H1 (cell line): ENCODE measurements at places on chromosomes 2 and 18. TPM values are rescaled to one million over a fixed set of nuclear protein-coding genes. Genes with fewer than 3 reads are reported as not detected.

- DNase-seq, result no peak
Observed at GRCh38 chr18:21309248-21309647, 67.2 kb downstream of the GREB1L start.

- no peak for DNase-seq
Observed at GRCh38 chr2:133602538-133602937, 34.3 kb upstream of the NCKAP5 start.

DNA sequence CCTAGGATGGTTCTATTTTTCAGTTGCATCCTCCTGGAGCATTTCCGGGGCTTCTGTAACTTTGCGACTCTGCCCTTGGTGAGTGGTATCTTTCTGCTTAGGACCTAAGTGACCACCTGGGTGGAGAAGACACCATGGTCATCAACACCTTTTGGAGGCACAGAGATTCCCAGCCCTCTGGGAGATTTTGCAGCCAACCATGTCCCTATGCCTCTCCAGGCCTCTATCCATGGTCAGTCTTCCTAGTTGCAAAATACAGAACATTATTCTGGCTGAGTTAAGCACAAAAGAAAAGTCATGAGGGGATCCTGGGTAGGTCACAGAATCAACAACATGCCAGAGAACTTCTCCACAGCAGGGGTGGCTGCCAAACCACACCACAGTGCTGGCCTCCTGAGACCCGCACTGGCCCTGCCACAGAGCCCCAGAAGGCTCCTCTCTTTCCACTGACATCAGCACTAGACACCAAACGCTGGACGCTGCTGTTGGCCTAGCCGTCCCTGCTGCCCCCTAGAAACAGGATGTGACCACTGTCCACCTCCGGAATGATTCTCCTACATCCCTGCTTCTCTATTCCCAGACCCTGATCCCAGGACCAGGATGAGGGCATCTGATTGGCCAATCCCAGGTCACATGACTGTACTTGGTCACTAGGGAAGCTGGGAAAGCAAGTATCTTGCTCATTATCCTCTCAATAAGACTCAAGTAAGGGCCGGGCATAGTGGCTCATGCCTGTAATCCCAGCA lies 47.7 kb downstream of the SMAD7 start:
- DNase-seq, result no peak

GRCh38 chr2:173854840-173855239 lies 110.3 kb downstream of the SP3 start:
- DNase-seq, result no peak

DNA sequence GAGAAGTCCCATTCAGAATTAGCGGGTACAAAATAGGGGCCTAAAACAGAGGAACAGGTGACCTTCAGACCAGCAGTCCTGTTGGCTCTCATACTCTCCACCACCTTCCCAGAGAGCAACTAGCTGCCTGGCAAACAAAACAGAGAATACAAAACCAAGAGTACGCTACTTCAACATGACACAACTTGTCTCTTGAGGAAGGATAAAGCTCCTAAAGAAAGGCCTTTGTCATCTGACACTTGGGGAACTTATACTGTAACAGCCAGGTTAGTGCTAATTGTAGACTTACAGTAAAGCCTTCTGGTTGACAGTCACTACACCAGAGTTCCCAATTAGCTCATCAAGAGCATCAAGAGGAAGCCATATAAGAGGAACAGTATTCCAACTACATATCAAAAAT lies 282.1 kb upstream of the NT5C1B start:
- no peak for DNase-seq

- DNase-seq, result no peak
Observed at GRCh38 chr2:187126247-187127005, 277.5 kb upstream of the ZSWIM2 start.

DNA sequence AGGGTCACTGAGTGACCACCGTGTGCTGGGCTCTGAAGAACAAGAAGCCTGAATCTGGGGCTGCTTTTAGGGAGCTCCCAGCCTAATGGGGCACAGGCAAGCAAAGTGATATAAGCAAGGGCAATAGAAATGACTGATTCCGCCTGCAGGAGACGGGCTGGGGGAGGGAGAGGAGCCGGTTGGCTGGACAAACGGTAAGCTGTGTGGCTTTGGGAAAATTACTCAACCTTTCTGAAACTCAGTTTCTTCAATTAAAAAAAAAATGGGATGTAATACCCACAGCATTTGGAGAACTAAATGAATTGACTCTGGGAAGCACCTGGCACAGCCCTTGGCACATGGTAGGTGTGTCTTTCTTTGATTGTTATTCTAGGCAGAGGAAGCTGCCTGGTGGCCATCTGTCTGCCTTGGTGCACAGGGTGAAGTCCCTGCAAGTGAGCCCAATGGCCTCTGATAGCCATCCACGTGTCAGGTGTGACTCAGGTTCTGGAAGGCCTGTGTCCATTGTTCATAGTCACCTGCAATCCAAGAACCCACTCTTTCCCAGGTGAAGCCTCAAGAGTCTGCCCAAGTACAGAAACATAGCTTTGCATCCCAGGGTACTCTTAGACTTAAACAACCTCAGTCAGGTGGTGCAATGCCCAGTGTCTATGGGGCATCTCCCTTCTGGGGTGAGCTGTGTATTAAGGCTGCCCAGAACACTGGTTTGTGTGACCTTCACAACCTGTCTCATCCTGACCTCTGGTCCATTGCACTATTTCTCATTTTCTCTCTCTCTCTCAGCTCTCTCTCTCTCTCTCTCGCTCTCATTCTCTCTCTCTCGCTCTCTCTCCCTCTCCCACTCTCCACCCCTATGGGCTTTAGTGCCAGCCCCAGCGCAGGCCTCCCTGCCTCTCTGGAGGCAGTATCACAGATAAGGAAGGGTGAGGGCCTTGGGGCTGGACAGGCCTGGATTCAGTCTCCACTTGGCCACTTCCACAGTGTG lies 30.0 kb upstream of the NTSR2 start:
- no peak for DNase-seq

- no peak for DNase-seq
Observed at GRCh38 chr2:100151310-100151709, 8.9 kb upstream of the AFF3 start.

DNA sequence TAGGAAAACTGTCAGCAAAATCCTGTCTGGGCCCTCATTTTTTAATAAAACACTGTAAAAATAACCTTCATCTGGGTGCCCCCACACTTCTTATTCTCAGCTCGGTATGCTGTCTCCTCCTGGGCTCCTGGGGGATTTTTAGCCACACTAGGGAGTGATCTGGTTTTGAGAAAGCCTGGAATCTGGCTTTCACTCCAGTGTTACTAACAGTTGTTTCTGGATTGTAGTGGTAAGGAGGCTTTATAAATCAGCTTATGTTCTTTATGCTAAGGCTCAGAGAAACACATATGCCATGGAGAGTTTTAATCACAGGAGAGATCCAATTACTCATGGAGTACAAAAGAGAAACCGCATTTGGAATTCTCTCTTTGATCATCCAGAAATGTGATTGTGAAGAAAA lies 744.3 kb upstream of the SOX11 start:
- no peak for DNase-seq

GRCh38 chr2:102797486-102797885 lies 35.7 kb downstream of the TMEM182 start:
- DNase-seq, result no peak

GRCh38 chr2:127162261-127163089 lies 55.5 kb upstream of the BIN1 start:
- DNase-seq, result no peak

- no peak for DNase-seq
Observed at GRCh38 chr18:21672521-21673267, 31.9 kb downstream of the ABHD3 start.

DNA sequence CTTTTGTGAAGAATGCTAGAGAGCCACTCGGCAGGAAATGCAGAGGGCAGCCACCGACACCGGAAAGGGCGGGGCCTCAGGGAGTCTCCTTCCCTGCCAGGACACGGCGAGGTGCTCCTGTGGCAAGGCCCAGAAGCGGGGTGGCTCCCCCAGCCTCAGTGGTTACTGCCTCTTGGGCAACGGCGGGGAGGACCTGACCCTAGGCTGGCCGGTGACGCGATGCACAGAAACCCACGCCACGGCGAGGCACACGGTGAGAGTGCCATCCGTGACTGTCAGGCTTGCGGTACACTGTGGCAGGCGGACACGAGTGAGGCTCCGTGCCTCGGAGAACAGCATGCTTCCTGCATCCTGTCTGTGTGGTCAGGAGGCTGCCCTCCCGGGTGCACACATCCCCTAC lies 47.8 kb downstream of the ZAP70 start:
- DNase-seq, result no peak

GRCh38 chr2:238389988-238390589 lies 36.6 kb upstream of the ASB1 start:
- DNase-seq, result no peak

DNA sequence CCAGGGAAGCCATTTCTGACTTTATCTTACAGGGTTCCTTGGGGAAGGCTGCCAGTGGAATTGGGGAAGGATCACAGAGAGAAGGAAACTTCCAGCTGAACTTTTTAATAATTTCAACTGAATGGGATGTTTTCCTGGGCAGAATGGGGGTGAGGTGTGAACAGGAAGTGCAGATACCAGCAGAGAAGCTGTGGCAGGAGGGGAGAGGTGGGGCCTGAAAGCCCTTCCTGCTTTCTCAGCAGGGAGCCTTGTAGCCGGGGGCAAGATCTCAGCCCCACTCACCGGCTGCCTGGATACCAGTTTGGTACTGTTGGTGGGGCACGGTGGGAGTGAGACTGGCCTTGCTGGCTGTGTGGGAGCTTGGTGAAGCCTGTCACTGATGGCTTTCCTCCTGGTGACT lies 170.5 kb downstream of the ZBTB7C start:
- DNase-seq, result no peak

DNA sequence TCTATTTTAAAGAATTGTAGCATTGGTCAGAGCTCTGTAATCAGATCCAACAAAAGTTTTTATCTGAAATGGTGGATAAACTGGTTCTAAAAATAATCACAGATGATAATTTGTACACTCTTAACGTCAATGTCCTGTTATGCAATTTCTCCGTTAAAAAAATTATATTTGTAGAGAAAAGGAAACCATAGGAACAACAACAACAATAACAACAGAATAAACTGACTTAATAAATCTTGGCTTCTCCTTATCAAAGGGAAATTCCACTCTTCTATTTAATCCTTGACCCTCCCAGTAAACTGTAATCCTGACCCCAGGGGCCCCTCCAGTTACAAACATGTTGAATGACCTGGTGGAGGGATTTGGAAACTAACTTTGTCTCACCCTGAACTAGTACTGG lies 78.6 kb upstream of the ZFP36L2 start:
- no peak for DNase-seq

DNA sequence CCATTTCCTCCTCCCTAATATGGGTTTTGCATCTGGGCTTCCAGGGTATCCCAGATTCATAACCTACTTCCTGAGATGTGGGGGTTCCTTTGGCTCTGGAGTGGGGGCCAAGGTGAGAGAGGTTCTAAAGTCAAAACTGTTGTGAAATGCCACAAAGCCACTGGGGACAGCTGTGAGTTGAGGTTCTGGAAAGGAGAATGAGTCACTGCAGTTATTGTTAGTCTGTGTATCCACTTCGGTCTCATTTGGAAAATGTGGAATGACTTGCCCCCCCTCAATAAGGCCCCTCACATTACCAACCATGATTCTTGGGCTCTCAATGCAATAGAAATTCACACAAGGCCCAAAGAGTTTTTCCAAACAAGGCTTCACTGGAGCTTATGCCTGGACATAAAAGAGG lies 51.1 kb upstream of the LGALSL start:
- no peak for DNase-seq

- no peak for DNase-seq
Observed at GRCh38 chr2:239328351-239329191, 72.2 kb downstream of the HDAC4 start.

GRCh38 chr2:207107551-207107950 lies 58.2 kb downstream of the KLF7 start:
- no peak for DNase-seq

DNA sequence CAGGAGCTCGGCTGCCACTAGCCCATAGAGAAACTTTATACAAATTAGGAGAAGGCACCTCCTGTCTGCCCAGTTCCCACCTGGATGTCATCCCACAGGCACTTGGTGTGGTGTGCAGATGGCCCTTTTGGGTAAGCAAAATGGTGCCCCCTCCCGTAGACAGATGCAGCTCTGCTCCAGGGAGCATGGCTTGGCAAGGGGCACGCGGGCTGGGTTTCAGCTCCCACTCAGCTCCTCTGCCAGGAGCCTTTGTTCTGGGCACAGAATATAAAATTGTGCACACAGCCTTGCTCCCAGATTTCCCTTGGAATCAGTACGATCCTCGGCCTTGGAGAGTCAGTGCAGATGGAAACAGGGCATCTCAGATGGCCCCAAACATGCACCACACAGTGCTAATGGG lies 20.3 kb upstream of the KCNF1 start:
- no peak for DNase-seq

- no peak for DNase-seq
Observed at GRCh38 chr2:25714740-25715139, 41.4 kb upstream of the DTNB start.

- DNase-seq, result no peak
Observed at GRCh38 chr2:174985614-174986013, 19.6 kb downstream of the CHN1 start.

- DNase-seq, result no peak
Observed at GRCh38 chr2:50995610-50996009, 36.3 kb downstream of the NRXN1 start.

DNA sequence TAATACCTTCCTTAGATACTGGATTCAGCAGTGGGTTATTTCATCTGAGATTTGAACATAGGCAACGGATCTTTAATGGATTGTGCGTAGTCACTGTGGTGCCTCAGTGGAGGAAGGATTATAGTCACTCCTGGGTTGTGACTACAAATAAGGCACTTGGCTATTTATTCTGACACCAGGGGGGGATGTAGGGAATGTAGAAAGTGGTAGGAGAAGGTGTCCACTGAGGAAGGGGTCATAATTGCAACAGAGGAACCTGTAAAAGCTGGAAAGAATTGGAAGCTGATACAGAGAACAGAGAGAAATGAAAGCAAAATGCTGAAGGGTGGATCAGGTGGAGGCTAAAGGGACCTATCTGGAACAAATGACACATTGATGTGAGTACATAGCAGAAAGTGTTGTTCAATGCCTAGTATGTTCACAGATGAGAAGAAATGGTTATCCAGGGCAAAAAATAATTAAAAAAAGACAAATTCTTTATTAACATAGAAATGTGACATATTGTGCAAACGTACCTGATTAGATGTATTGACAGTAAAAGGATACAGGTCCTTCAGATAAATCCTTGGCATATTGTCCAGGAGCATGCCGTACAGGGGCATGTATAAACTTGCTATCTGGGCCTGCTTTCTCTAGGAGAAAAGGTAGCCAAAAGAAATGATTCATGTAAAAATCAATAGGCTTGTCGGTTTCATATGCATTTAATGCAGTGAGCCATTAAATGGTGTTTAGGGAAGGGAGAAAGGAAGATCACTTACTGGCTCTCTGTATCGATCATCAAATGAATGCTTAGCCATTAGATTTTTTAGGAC lies 91.2 kb upstream of the CCDC195 start:
- no peak for DNase-seq

- DNase-seq, result no peak
Observed at GRCh38 chr2:238784671-238785527, 63.0 kb upstream of the TWIST2 start.

CYP27C1 gene
- 1.3 and 1.4 TPM in 2 replicates for polyA plus RNA-seq

AGXT gene
- 0.03 TPM in 1 of 2 replicates, not detected in the other for polyA plus RNA-seq

ZNF396 gene
- polyA plus RNA-seq, result 0.25 and 0.44 TPM in 2 replicates

KRTCAP3 gene
- 72.5 and 114 TPM in 2 replicates for polyA plus RNA-seq

C2orf15 gene
- polyA plus RNA-seq, result 3.0 and 3.6 TPM in 2 replicates

SLC4A3 gene
- 4.8 and 8.2 TPM in 2 replicates for polyA plus RNA-seq

TDRD15 gene
- not detected in 2 replicates for polyA plus RNA-seq

KCNG2 gene
- 0.71 and 0.74 TPM in 2 replicates for polyA plus RNA-seq

RFX8 gene
- polyA plus RNA-seq, result 0.57 and 0.97 TPM in 2 replicates

STEAP3 gene
- polyA plus RNA-seq, result 27.9 and 40.1 TPM in 2 replicates

INHBB gene
- 0.24 and 0.32 TPM in 2 replicates for polyA plus RNA-seq

CLEC4F gene
- not detected in 2 replicates for polyA plus RNA-seq

RGPD3 gene
- polyA plus RNA-seq, result 0.05 and 0.08 TPM in 2 replicates

IFT172 gene
- 12.9 and 13.5 TPM in 2 replicates for polyA plus RNA-seq

OXER1 gene
- polyA plus RNA-seq, result 2.9 and 3.7 TPM in 2 replicates

DLX1 gene
- 0.05 and 0.11 TPM in 2 replicates for polyA plus RNA-seq

PTPN18 gene
- polyA plus RNA-seq, result 13.2 and 15.6 TPM in 2 replicates
